Stimulated activated CD4-positive, alpha-beta T cell treated with anti-CD3 and anti-CD28 coated beads, TNF-alpha, amount 100 ng/mL, for 24 hours (primary cell): ENCODE measurements at places on chromosomes 3 and 15.

- DNase-seq: no peak
Observed at GRCh38 chr3:97928986-97929385, 43.2 kb downstream of the RIOX2 start.

DNA sequence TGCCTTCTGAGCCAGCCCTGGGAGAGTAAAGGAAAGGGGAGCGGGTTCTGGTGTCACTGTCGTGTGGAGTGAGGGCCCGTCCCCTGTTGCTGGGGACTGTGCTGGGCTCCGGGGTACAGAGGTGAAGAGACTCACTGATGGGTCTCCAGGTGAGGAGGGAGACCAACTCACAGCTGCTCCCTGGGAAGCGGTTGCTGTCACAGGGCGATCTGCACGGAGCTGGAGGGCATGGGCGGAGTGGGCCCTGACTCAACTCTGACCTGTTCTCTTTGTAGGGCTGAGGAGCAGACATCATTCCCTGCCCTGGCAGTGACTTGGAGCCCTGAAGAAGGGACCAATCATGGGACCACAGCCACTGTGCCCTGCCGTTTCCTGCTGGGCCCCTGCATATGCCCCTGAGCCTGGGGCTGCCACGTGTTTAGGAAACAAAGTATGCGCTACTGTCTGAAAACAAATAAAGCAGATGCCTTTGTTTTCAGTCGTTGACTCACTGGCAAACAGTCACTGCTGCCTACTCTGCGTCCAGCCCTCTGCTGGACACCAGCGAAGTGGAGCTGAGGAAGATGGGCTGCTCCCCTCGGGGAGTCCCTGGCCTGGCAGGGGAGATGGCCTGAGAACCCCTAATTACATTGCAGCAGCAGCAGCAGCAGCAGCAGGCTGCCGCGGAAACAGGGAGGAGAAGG, 22.9 kb upstream of the PLXNA1 start:
- no peak for DNase-seq

DNA sequence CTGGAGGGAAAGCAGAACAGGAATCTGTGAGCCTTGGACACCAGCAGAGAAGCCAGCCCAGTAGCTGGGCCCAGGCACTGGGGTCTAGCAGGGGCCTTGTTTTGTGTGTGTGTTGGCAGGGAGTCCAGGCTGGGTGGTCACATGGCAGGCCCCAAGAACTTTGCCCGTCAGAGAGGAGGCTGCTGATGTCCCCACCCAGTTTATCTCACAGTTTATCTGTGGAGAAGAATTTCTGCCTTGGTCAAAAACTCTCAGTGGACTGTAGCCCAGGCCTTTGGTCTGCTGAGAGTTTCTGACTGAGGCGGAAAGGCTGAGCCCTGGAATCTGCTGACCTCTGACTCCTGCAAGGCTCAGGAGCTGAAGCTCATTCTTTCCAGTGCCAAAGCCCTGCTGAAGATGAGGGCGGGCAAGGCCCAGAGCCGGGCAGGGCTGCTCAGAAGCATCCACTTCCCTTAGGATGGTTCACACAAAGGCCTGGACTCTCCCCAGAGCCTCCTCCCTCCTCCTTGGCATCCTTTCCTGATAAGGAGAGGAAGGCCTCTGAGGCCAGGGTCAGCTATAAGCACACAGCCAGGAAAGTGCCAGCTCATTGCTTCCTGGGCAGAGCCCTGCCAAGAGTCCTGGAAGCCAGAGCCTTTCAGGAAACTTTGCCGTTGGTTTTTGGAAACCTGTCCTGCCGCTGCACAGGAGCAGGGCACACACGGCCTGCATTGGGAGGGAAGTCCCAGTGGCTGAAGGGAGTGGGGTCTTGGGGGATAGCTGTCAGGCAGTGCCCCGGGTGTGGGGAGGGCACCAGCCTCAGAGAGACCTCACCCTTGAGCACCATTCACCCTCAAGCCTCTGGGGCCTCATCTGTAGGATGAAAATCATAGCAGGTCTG, 37.2 kb upstream of the SLCO2A1 start:
- no peak for DNase-seq

DNA sequence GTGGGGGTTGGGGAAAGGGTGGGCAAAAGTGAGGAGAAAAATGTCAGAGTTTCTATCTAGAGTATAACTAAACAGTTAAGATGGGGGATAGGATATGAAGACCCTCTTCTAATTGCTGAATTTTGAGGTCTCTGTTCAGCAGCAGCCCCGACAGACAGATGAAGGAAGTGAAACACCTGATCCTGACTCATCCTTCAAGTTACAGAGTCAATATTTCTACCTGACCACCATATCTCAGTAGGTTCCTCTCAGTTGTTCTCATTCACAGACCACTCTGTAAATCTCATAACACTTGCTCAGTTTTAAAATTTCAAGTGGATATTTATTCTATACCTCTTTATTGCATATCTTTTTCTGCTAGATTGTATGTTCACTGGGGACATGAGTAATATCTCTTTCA, 69.5 kb downstream of the CCDC54 start:
- no peak for DNase-seq

GRCh38 chr3:119676020-119676419, 1.2 kb downstream of the COX17 start:
- DNase-seq: no peak

DNA sequence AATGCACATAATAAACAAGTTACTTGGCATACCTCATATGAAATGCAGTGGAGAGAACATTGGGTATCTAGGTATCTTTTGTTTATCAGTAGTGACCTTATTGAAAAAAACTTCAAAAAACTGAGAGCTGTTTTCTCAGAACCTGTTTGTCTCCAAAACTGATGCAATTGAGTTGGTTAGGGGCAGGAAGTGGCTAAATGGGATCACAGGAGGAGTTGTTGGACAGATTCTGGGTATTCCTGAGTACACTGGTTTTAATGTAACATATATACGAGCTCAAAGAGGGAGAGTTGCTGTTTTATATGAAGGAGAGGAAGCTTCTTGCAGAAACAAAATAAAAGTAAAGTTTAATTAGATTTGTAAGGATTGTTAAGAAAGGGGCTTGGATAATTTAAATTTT, 159.5 kb downstream of the C3orf70 start:
- no peak for DNase-seq
